ENCODE measurements at places on chromosomes 5 and 9.

DNA sequence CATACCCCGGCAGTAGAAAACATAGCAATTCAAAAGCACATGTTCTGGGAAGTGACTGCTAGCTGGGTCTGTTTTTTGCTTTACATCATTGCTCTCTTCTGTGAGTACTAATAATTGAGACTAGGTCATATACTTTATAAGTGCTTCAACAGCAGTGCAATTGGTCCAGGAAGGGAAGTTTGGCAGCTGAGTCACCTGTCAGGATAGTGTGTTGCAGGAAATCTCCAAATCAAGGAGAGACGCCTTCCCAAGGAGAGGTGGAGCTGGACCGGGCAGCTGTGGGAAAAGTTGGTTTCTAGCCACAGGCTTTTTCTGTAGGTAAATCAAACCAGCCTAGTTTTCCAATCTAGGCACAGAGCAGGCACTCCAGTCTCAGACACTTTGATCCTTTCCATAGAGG is 330.1 kb downstream of the ENC1 start:
- no peak for DNase-seq

- no peak for DNase-seq
Observed at GRCh38 chr5:101370181-101370580, 467.1 kb upstream of the ST8SIA4 start.

DNA sequence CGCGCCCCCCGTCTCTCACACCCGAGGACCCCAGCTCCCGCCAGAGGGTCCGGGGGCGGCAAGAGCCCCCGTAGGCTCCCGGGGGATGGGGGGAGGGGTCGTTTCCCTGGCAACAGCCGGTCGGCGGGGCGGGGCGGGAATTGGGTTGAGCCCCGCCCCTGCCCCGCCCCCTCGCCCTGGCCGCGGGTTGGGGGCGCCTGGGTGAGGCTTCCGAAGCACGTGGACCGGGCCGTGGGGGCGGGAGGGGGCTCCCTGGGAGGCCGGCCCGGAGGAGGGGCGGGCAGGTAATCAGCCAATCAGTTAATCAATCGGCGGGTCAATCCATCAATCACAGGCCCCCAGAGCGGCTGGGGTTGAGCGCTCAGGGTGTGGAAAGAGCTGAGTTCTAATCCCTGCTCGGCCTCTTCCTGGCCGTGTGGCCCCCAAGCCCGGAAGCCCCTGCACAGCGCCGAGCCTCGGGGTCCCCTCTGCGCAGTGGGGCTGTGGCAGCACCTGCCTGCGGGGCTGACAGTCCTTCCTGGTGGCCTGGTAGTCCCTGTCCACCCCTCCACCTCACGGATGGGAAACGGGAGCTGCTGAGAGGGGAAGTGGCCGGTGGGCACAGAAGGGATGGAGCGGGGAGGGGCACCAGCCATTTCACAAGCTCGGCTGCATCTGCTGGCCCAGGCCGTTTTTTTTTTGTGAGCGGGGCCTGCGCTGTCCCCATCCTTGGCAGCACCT is 174.2 kb upstream of the IER5L start:
- DNase-seq = no peak

DNA sequence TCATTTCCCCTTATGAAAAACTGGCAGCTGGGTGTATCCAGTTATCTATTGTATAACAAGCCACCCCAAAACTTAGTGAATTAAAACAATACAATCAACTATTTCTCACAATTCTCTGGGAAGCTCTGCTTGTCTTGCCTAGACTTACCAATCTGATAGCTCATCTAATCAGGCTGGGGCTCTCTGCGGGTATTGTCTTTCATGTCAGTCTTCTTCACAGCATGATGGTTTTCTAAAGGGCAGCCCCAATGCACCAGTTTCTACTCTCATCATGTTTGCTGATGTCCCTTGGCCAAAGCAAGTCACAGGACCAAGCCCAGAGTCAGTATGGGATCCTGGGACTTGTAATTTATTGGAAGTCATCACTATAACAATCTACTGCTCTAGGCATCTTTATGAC is 433.5 kb downstream of the KIAA0825 start:
- no peak for DNase-seq

GRCh38 chr5:17113174-17113958 is 104.1 kb upstream of the BASP1 start:
- DNase-seq = no peak

- no peak for DNase-seq
Observed at GRCh38 chr9:98380065-98380681, 124.7 kb upstream of the TBC1D2 start.

DNA sequence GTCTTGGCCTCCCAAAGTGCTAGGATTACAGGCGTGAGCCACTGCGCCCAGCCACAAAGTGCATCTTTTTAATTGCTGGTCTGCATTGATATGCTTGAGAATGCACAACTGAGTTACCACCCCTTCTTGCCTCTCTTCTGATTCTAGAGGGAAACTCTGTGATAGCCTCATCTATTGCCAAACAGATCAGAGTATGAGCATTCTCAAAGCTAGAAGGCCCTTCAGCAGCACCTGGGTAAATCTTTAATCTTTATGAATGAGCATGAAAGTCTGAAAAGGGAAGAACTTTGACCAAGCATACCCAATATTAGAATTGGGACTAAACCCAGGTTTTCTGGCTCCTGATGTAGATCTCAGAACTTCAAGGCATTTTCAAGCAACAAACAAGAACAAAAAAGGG is 298.3 kb upstream of the TNC start:
- no peak for DNase-seq

DNA sequence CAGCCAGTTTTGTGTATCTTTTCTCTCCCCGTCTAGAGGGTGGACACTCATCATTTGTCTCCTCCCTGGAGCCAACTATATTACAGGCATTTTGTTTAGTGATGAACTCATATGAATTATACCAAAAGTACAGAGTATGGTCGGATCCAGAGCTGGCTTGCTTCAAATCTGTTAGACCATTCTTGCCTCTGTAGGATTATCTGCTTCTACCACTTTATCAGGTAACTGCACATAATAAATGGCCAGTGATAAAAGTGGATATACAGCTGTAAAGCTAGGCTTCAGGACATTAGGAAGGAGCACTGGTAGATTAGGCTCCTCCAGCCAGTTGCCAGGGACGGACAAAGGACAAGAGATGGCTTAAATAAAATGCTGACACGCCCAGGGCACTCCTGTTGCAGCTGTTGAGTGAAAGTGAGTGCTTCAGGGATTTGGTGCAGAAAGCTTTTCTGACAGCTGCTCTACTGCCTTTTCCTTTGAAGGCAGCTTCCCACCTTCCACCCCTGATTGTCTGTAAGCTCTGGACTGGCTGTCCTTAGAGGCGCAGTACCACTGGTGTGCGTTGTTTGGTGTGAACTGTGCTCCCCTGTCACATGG is 259.2 kb downstream of the PDZD2 start:
- no peak for DNase-seq

- no peak for DNase-seq
Observed at GRCh38 chr5:77298146-77298545, 87.7 kb downstream of the PDE8B start.

- no peak for DNase-seq
Observed at GRCh38 chr5:44952376-44952775, 143.6 kb downstream of the MRPS30 start.

GRCh38 chr9:135228345-135228982 is 141.0 kb downstream of the OLFM1 start:
- no peak for DNase-seq

DNA sequence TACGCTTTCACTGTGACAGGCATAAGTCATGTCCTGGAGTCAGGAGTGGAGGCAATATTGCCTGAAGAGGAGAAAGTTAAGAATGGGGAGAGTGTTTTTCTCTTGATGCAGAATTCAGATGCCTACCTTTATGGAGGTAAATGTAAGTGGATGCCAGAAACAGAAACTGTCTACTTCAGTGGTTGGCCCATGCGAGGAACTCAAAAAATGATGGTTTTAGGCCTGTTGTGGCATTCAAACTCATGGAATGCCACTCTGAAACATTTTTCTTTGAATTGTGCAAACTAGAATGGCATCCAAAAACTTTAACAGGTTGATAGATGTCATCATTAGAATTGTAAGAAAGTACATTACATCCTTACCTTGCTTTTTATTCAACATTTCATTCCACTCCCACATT is 47.7 kb upstream of the NTRK2 start:
- DNase-seq = no peak

- DNase-seq = no peak
Observed at GRCh38 chr5:59536875-59537274, 356.7 kb downstream of the PDE4D start.

DNA sequence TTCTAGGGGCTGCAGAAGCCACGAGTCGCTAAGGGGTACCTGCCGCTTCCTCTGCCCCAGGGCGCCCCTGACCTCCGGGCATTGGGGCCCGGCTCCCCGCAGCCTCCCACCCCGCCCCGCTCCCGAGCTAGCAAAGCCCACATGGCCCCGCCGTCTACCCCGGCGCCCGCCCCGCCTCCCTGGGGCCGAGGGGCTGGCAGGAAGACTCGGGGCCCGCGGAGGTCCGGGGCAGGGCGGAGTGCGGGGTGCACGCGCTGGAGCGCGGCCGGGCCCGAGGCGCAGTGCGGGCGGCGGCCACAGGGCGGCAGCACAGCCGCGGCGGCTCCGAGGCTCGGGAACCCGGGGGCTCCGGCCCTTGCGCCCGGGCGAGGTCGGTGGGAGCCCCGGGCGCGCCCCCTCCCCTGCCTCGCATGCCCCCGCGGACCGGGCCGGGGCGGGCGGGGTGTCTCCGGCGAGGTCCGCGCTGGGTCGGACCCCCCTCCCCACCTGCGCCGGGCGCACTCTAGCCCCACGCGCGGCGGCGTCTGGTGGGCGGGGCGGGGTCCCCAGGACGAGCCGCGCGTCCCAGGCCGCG is 6.7 kb downstream of the NRARP start:
- DNase-seq = no peak

DNA sequence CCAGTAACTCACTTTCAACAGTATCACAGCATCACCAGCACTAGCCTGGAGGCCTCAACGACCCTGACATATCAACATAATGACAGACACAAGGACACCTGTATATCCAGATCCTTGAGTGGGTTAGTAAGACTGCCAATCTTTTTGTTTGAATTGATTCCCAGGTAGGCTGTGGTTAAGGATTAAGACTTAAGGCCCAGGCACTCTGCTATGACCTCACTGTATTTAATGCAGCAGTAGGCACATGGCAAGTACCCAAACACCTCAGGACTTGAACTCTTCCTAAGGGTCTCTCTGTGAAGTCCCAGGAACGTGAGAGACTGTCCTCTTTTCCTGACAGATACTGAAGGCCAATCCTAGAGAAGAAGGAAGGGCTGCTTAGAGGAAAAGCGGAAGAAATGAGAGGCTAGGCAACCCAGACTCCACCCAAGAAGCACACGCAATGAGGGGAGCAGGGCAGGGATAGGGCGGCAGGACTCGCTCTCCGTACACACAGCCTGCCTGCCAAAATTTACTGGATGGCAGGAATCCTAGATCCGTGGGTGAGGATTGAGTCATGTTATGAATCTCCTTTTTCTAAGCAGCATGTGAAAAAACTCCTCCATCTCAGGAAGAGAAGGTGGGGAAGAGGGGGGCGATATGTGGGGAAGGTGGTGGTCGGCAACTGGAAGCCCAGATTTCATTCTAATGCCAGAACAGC is 93.4 kb downstream of the SIL1 start:
- no peak for DNase-seq

- DNase-seq = no peak
Observed at GRCh38 chr9:87535817-87536539, 38.3 kb downstream of the DAPK1 start.

DNA sequence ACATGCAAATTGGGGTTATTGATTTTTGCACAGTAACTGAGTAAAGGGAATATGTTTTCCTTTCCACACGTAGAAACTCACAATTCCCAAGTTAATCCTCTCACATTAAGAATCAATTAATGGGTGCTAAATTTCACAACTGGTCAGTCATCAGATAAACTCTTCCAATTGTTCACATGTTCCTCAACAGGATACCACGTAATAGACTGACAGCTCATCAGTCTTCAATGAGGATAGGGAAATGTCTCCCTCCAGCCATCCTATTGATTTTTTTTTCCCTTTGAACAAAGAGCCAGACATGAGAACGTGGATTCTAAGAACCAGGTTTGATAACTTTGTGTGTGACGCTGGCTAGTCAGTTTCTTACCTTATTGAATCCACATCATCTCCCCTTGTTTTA is 768 bp upstream of the CER1 start:
- DNase-seq = no peak

DNA sequence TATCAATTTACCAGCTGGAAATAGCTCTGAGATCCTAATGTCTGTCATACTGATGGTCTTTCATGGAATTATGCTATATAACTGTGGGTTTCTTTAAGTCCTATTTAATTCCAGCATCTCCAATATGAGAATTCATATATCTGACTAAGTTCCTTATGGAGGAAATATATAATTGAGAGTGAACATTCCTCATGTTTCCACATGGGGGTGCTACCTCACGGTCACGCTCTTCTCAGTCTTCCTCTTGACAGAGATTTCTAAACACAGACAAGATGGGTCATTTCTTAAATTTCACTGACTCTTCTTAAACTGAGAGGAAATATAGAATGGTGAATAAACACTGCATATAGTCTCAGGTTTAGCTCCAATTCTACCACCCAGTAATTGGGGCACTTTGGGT is 212.1 kb downstream of the SLF1 start:
- DNase-seq = no peak

DNA sequence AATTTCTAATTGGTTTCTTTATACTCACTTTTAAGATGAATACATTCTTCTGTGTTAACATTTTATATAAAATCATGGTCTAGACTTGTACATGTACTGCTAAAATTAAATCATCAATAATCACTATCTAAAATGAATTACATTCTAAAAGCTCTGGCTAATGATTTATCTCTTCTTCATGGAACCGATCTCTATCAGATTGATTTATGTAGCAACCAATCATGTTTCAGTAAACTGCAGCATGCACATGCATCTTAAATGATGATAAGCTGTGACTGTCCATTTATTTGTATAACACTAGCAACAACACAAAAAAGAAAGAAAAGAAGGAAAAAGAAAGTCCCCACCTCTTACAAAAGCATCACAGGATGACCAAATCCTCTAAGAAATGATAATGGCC is 669.2 kb downstream of the NR2F1-AS1 start:
- DNase-seq = no peak

- no peak for DNase-seq
Observed at GRCh38 chr5:142981886-142982820, 212.0 kb downstream of the ARHGAP26 start.

DNA sequence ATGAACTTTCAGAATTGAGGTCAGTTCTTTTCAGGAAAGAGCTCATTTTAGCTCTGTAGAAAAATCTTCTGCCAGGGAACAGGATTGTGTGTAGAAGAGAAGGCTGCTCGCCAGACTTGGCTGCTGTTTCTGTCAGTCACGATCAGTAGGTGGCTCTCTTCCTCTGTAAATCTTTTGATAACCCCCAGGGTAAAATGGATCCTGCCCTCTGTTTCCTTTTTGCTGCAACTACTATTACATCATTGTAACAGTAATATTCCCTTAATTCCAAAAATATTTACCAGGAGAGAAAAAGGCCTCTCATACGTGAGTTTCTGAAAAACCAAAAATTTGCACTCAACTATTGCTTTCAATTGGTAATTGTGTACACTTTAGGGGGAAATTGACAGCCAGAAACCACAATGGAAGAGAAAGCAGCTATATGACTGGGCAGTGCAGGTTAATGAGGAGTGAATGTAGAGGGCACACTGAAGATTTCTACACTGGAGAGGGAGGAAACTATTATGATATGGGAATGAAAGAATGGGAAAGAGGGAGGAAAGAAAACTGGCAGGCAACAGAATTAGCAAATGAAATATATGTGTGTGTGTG is 12.3 kb downstream of the IFNA21 start:
- no peak for DNase-seq

Measured in activated CD8-positive, alpha-beta memory T cell treated with anti-CD3 and anti-CD28 coated beads for 1 hour (primary cell).